Left ventricle myocardium superior (tissue), 1 donor: ENCODE measurements at places on chromosomes 1 and 21. TPM values are rescaled to one million over a fixed set of nuclear protein-coding genes. Genes with fewer than 3 reads are reported as not detected.

DNA sequence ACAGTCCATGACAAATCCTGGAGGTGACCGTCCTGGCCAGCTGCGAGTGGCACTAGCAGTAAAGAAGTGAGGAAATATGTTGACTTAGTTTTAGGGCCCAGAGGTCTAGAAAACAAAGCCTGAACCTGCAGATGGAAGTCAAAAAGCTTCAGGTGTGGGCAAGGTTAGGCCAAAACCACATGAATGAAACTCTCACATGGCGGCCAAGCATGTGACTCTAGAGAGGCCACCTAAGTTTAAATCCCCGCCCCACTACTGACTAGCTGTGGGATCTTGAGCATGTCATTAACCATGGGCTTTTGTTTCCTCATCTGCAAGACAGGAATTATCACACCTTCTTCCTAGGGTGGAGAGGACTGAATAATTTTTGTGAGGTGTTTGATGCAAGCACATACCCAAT is 148.2 kb upstream of the DAB1 start:
- no peak for DNase-seq

GRCh38 chr1:92902406-92902744 is 58.9 kb downstream of the DIPK1A start:
- no peak for DNase-seq

BNIPL gene
- 0.32 TPM for total RNA-seq

DNA sequence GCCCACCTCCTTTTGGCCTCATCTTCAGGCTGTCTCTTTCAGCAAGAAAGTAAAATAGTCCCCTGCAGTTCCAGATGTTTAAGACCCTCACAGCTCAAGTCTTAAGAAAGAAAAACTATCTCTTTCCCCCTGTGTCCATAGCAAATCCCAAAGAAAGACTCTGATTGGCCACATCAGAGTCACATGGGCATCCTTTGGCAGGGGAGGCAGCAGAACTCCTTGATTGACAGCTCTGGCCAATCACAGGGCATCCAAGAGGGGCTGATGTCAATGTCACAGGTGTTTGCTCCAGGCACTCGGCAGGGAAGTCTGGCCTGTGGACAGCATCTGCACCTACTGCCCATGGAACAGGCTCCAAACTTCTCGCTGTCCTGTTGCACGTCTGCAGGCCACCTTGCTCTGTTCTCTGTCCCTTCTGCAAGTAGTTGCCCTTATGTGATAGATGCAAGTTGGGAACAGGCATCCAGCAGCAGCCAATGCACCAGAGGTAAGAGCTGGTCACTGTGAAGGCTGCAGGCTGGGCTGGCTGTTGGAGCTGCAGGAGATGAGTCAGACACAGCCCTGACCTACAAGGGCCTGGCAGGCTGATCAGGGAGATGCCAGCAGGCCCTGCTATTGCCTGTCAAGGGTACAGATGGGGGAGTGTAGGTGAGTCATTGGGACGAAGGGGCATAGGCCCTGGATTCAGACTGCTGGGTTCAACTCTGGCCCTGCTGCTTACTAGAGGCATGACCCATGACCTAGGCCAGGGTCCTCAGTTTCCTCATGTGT is 96.8 kb upstream of the TMEM51 start:
- no peak for DNase-seq

DNA sequence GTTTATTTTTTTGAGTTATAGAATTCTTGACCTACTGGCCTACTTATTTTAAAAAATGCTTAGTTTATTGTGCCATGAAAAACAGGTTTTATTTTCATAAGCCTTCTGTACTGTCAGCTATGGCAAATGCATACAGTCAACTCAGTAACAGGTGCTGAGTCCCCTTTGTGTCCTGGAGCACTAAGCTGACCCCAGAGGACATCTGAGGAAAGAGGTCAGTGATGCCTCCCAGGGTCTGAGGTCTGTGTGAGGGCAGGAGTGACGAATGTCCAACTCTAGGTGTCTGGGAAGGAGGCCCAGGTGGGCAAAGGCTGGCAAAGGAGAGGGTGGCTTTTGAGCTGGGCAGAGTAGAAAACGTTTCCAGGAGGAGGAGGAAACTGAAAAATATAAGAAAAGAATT is 7.8 kb upstream of the TMEM201 start:
- no peak for DNase-seq

GRCh38 chr1:232900818-232901217 is 49.6 kb upstream of the NTPCR start:
- DNase-seq = peak; percentile 32
